ENCODE measurements at places on chromosomes 7 and 10.

GRCh38 chr10:60377042-60377352, 12.7 kb downstream of the ANK3 start:
- DNase-seq, result no peak

DNA sequence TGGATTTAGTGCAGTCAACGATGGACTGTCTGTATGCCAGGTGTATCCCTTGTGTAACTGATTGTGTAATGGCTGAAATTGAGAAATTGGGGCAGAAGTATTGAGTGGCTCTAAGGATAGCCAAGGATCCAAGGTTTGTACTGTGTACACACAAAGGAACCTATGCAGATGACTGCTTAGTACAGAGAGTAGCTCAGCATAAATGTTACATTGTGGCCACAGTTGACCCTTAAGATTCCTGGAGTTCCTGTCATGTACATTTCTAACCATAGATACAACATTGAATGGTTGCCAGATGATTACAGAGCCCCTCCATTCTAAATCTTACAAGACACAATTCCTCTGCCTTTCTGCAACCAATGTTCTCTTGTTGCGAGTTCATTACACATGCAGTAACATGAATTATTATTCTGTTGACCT, 25.3 kb downstream of the CCDC126 start:
- DNase-seq, result no peak

DNA sequence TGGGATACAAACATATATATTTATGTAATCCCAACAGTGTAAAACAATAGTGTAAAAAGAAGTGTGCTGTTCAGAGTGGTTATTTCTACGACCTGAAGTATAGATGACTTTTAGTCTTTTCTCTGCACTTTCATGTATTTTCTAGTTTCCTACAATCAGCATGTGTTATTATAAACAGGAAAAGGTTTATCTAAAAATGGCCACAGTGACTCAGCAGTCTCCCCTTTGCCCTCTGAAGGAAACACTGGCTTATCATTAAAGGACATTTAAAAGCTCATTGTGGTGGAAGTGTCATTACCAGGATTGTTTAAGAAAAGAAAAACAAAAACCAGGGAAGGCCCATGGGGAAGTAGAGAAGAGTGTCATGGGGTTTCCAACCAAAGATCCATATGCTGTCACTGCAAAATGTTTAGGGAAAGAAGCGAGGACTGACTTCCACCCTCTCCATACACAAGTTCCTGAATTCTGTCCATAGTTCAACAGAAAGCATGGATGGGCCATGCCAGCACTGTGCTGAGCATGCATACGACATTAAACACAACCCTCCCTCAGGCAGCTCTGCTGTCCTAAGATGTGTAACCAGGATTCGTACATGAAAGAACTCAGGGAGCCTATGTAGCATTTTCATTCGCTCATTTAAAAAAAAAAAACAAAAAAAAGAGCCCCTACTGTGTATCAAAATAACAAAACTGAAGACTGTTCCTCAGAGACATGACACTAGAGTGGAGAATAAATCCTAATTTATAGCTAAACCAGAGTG, 10.2 kb downstream of the CYREN start:
- no peak for DNase-seq

DNA sequence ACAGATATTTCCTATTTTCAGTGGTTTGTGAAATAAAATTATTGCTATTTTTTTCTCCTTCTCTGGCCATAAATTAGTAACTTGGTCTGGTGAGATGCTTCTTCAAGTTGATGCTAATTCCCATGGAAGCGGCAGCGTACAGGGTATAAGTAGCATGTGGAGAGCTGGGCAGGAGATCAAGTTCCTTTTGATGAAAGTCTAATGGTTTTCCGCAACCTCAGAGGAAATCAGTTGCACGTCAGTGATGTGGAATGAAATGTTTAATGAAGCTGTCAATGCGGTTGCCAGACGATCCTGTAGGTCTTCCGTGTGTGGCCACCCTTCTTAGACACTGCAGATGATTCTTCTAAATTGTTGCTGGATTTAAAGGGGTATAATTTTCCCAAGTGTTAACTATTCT, 236.4 kb upstream of the GRM3 start:
- no peak for DNase-seq

GRCh38 chr7:111168182-111168581, 77.3 kb downstream of the LRRN3 start:
- no peak for DNase-seq

DNA sequence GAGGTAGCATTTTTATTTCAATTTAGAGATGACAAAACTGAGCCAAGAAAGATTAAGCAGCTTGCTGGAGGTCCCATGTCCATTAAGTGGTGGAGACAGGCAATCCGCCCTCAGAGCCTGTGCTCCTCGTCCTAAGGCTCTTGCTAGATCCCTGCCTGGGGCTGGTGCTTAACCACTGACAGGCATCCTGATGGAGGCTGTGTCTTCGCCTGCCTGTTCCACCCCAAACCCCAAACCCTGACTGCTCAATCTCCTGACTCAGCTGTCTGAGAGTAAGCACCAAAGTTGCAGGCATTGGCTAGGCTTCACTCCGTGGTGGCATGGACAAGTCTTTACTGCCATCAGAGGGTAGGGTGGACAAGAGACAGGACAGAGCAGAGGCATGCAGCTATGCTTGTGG, 209.4 kb downstream of the POU6F2 start:
- DNase-seq, result no peak

Measured in stimulated activated CD4-positive, alpha-beta T cell treated with anti-CD3 and anti-CD28 coated beads, Interleukin-2, amount 100 ng/mL, for 48 hours (primary cell).